ENCODE measurements at places on chromosomes 12 and 14. TPM values are rescaled to one million over a fixed set of nuclear protein-coding genes. Genes with fewer than 3 reads are reported as not detected.

The IL31 gene
- not detected for total RNA-seq

- peak overlapping the region; percentile 97 for H3K27ac ChIP-seq
- no peaks in the 10 kb centered on the region for H3K27me3 ChIP-seq
- peaks cover 44% of the 10 kb centered on the region for H3K36me3 ChIP-seq
- H3K4me3 ChIP-seq, result peak overlapping the region; percentile 97
- peaks cover 47% of the 10 kb centered on the region for H3K4me1 ChIP-seq
Measured at GRCh38 chr12:19440916-19441315, 1.6 kb downstream of the AEBP2 start.

DNA sequence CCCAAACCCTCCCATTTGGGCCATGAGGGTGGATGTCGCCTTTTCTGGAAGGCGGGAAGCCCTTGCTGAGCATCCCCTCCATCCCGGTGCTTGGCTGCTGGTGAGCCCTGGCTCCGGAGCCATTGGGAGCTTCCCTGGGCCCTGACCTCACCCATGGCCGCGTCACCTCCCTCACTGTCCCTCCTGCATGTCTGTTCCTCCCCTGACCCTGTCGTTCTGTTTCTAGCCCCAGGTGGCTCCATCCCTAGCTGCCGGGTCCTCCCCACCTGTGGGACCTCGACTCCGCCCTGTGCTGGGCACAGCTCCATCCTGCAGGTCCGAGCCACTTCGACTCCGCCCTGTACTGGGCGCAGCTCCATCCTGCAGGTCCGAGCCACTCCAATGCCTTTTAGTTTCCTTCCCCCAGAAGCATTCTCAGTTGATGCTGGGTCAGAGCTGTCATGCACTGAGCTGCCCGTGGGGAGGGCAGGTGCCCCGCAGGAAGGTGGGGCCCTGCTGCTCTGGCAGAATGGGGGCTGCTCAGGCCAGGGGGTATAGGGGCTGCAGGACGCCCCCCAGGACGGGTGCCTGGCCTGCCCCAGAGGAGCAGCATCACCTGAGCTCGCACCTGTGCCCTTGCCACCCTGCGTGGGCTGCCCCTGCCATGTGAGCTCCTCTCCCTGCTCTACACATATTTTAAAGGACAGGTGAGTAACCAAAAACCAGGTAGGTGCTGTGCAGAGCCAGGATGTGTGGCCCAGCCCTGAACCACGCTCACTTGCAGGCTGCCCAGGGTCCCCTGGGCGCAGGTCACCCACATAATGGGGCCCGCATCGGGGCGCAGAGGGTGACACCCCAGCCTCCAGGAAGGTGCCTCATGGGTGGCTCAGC is 19.0 kb downstream of the NOC4L start:
- peaks cover 3% of the 10 kb centered on the region for H3K27me3 ChIP-seq
- peaks cover 26% of the 10 kb centered on the region for H3K4me1 ChIP-seq
- H3K27ac ChIP-seq, result no peak overlapping the region
- H3K4me3 ChIP-seq, result no peak overlapping the region

GRCh38 chr14:28116716-28117115 is 649.9 kb upstream of the FOXG1 start:
- H3K4me3 ChIP-seq, result no peak overlapping the region
- no peak overlapping the region for H3K27ac ChIP-seq
- no peaks in the 10 kb centered on the region for H3K27me3 ChIP-seq
- H3K36me3 ChIP-seq, result no peaks in the 10 kb centered on the region

DNA sequence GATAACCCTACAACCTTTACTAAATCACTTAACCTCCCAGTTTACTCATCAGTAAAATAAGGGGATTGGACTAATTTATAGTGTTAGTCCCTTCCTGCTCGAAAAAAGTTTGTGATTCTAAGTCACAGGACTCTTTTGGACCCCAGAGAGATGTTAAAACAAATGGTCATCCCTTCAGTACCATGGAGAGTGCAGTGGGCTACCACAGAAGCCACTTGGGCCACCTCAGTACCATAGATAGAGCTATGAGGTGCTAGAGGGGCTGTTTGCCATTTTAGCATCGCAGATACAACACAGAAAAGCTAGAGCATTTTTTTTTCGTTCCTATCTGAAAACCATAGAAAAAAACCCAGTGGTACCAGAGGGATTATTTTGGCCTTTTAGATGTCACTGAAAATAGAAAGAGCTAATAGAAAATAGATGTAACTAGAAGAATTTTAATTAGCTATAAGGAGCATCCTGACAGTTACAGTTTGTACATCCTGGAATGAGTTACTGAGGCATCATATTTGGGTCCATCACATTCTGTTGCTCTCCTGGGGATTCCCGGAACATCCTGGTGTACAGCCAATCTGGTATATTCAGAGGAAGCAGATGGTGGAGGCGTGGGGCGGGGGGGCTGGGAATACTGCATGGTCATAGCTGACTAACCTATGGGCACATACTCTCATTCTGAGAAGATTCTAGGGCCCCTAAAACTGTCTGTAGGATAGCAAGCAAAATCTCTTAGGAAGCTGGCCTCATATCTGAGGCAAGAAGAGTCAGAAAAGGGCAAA is 2.8 kb downstream of the ZNF219 start:
- H3K36me3 ChIP-seq, result no peaks in the 10 kb centered on the region
- H3K4me1 ChIP-seq, result peaks cover 20% of the 10 kb centered on the region
- H3K27ac ChIP-seq, result no peak overlapping the region
- DNase-seq, result no peak
- H3K4me3 ChIP-seq, result no peak overlapping the region

GRCh38 chr14:39366460-39367386 is 65.5 kb downstream of the FBXO33 start:
- no peaks in the 10 kb centered on the region for H3K4me1 ChIP-seq
- DNase-seq, result no peak
- no peak overlapping the region for H3K4me3 ChIP-seq
- H3K36me3 ChIP-seq, result peaks cover 41% of the 10 kb centered on the region

DNA sequence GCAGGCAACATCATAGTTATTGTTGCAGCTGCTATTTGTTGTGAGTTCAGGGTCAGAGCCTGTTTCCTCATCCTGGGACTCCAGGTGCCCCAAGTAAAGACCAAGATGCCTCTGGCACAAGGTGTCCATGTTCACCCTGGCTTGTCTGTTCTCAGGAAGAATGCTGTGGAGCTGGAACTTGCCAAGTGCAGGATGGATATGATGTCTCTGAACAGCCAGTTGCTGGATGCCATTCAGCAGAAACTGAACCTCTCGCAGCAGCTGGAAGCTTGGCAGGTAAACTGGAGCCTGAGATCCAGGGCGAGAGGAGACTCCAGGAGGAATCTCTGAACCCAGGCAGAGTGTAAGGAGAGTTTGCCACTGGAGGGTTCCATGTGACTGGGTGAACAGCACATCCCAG is 26.8 kb downstream of the RAB35 start:
- DNase-seq, result no peak
- H3K27me3 ChIP-seq, result no peaks in the 10 kb centered on the region
- H3K4me1 ChIP-seq, result peaks cover 30% of the 10 kb centered on the region
- H3K4me3 ChIP-seq, result no peak overlapping the region
- H3K27ac ChIP-seq, result no peak overlapping the region

GRCh38 chr12:89685363-89685972 is 23.2 kb downstream of the ATP2B1 start:
- no peak overlapping the region for H3K27ac ChIP-seq
- H3K4me1 ChIP-seq, result no peaks in the 10 kb centered on the region
- no peak overlapping the region for H3K4me3 ChIP-seq
- H3K36me3 ChIP-seq, result peaks cover 33% of the 10 kb centered on the region
- no peaks in the 10 kb centered on the region for H3K27me3 ChIP-seq

GRCh38 chr12:66813137-66813892 is 134.4 kb upstream of the GRIP1 start:
- no peak overlapping the region for H3K4me3 ChIP-seq
- no peak overlapping the region for H3K27ac ChIP-seq
- H3K27me3 ChIP-seq, result peaks cover 2% of the 10 kb centered on the region
- H3K4me1 ChIP-seq, result peaks cover 13% of the 10 kb centered on the region
- DNase-seq, result peak; percentile 34
- H3K36me3 ChIP-seq, result no peaks in the 10 kb centered on the region

Data from activated CD8-positive, alpha-beta T cell treated with anti-CD3 and anti-CD28 coated beads, Interleukin-2, amount 10 ng/mL, durations not matched to agents 7 days and 5 days (primary cell).